ENCODE measurements at places on chromosomes 2 and 18.

DNA sequence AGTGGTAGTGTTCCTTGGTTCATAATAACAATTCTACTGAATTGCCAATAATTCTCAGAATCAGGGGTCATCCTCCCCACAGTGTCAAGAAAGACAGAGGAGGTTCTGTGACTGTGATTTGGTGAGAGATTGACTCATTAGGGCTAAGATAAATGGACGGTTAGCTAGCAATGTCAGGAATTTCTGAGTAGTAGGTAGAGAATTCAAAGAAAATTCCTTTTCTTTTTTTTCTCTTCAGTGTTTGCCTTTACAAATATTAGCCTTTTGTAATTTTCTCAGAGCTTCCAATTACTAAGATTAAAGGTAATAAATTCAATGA lies 16.8 kb upstream of the CRIM1 start:
- DNase-seq: no peak

DNA sequence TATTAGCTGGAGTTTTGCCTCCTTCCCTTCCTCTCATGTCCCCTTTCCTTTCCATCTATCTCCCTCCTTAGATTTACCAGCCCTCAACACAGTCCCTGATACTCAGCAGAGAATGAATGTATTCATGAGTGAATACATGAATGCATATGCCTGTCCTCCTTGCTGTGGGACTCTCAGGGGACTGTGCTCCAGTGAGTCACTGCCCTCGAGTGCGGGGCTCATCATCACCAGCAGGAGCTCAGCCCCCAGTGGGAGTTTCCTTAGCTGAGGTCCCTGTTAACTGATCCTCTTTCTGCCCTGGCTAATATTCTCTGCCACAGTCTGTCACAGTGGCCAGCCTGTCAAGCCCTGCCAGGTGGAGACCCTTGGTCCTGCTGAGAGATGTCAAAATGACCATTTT lies 104.9 kb upstream of the LHCGR start:
- DNase-seq: no peak

DNA sequence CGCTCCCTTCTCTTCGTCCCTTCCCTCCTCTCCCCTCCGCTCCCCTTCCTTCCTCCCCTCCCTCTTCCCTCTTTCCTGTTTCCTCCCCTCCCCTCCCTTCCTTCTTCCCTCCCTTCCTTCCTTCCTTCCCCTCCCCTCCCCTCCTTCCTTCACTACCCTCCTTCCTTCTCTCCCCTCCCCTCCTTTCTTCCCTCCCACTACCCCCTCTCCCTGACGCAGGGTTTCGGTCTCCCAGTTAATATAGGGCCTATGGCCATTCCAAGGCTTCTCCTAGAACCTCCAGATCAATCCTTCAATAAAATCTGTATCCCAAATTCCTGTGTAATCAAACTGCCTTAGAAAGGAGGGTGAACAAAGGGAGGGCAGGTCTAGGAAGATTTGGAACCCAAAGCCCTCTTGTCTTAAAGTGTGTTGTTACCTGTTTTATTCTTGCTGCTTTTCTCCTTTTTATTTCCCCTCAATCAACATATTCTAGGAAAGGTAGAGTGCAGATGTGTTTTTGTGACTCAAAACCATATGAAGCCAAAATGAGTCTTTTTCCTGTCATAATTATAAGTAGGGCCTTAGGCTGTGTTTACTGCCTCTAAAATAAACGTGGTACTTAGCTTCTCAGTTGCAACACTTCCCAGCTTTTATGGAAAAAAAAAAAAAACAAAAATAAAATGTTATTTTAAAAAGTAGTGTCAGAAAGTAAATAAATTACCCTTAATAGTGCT lies 53.7 kb downstream of the GPD2 start:
- DNase-seq: no peak

DNA sequence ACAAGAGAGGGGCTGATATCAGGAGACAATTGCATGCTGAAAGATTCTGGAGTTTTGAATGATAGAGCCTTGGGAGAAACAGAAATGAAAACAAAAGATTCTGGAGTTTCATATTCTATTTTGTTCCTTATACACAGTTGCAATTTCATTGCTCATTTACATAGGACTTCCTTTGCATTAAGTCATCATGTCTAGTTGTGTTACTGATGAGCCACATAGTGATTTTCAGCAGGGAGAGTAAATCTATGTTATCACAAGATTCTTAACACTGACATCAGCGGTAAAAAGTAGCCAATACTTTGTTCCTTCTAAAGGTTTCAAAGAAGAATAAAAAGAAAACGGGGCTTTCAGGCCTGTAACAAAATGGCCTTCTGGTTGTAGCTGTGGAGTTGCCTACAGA lies 7.1 kb downstream of the ADAM17 start:
- DNase-seq: no peak

DNA sequence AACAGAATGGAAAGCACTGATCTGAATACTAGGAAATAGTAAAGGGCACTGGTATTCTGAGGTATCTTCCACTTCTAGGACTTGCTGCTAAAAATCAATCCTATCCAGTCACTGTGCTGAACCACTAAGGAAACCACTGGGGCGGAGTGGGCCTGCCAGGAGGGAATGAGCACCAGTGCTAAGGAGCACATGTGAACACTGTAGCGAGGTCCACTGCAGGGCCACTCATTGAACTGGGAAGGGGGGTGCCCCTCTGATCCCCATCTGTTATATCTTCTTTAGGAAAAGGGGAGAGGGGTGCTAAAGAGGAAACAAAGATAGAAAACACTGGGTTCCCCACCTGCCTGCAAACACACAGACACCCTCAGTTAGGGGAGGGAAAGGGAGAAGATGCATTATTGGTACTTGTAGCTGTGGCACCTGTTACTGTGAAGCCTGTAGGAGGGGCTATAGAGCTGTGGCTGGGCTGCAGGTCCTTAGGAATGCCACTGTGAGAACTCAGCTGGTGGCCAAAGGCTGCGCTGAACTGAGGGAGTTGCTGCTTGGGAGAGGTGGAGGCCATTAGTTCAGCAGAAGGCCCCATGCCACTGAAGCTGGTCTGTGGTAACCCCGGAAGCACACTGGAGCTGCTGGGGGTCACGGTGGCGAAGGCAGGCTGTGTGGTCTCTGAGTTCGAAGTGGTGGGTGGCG lies 81.8 kb downstream of the INO80D start:
- peak; percentile 35 for DNase-seq

- DNase-seq: no peak
Observed at GRCh38 chr18:62558015-62558663, 35.3 kb downstream of the ZCCHC2 start.

GRCh38 chr18:62105376-62105775 lies 81.5 kb downstream of the PIGN start:
- DNase-seq: no peak

DNA sequence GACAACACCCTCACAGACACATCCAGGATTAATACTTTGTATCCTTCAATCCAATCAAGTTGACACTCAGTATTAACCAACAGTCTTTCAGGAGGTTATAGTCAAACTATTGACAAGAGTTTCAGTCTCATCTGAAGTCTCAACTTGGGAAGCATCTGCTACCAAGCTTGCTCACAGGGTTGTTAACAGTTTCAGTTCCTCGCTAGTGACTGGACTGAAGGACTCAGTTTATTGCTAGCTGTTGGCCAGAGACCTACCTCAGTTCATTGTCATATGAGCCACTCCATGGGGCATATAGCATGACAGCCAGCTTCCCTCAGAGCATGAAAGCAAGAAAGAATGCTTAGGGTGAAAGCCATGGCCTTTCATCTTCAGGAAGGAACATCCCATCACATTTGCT lies 228.6 kb downstream of the EPHA4 start:
- DNase-seq: no peak

DNA sequence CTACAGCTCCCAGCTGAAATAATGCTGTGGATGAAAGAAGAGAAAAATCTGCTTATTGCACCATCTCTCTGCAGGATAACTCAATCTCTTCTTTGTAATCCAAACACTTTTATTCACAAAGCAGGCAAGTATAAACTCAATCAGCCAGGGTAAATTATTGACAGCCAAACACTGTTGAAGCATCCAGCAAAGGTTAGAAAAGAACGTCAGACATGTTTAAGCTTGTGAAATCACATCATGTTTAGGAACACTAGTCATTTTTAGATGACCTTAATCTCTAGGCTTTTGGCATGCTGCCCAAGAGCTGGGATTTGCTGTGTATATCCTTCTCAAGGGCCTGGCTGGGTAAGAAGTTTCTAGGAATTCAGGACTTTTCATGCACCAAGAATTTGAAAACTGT lies 1148.1 kb upstream of the FANCL start:
- no peak for DNase-seq

- no peak for DNase-seq
Observed at GRCh38 chr2:20623241-20623640, 27.7 kb downstream of the HS1BP3 start.

DNA sequence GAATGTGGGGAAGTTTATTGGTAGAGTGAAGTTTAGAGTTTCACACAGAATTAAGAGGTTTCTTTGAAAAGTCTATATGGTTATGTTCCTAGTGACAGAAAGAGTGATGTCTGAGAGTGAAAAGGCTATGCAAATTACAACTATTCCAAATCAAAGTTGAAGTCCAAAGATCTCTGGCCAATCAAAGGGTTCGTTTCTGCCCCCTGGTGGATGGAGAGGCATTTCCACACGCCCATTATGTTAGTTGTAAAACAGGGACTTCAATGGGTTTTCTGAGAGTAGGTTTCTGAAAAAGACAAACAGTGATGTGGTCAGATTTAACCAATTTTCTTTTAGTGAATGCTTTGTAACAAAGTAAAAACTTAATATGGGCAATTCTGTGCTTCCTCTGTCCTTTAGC lies 441.5 kb upstream of the POU3F3 start:
- no peak for DNase-seq

- DNase-seq: no peak
Observed at GRCh38 chr18:49764032-49764431, 49.3 kb downstream of the ACAA2 start.

GRCh38 chr2:58221909-58222308 lies 19.2 kb downstream of the FANCL start:
- no peak for DNase-seq

DNA sequence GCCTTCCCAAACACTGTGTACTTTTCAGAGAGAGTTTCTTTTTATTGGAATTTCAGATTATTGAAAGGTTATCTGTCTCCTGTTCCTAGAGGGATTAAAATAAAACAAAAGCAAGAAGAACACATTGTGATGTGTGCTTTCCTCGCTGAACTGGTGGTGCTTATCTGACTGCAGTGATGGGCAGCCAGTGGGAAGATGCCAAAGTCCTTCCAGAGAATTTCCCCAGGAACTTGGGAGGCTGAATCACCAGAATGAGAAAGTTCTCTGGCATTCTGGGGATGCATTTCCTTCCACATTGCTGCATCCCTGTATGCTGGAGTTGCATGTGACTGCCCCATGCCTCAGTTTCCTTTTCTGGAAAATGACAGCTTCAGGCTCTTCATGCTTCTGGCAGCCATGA lies 53.9 kb upstream of the SEC11C start:
- no peak for DNase-seq

DNA sequence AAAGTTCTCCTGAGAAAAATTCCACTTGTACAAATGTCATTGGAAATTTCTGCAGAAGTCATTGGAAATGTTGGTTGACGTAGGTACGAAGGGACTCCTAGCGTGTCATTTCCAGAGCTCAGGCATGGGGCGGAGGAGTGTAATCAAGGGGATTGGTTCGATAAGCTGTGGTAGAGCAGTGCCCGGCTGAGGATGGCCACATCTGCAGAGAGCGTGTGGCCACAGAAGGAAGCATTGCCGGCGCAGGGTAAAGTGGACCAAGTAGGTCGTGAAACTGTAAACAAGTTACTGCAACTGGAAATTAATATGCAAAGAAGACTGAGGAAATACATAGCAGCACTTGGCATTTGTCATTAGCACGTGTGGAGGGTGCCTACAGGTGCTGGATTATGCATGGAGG lies 101.8 kb downstream of the DGKD start:
- DNase-seq: no peak

Measured in 8988T (cell line).